Hair follicular keratinocyte (primary cell): ENCODE measurements at places on chromosomes 5 and 9. TPM values are rescaled to one million over a fixed set of nuclear protein-coding genes. Genes with fewer than 3 reads are reported as not detected.

The LRRTM2 gene
- 0.42 TPM in 1 of 2 replicates, not detected in the other for total RNA-seq

The PCDHA10 gene
- total RNA-seq = not detected in 2 replicates

The TERT gene
- not detected in 2 replicates for total RNA-seq

The CDKN2B gene
- 8.3 and 18.0 TPM in 2 replicates for total RNA-seq

The FAM221B gene
- total RNA-seq = not detected in 2 replicates

The IL9 gene
- not detected in 2 replicates for total RNA-seq

The NMUR2 gene
- not detected in 2 replicates for total RNA-seq

The MFAP3 gene
- total RNA-seq = 22.3 and 25.9 TPM in 2 replicates

The UBQLN1 gene
- total RNA-seq = 81.9 and 91.7 TPM in 2 replicates

The BAAT gene
- not detected in 2 replicates for total RNA-seq

The ADAMTSL1 gene
- total RNA-seq = 6.6 and 9.3 TPM in 2 replicates

The CTXN3 gene
- not detected in 2 replicates for total RNA-seq

The IRX2 gene
- 32.3 and 41.1 TPM in 2 replicates for total RNA-seq

The C9orf153 gene
- total RNA-seq = not detected in 2 replicates

The PCDHA9 gene
- not detected in 2 replicates for total RNA-seq

The ZNF462 gene
- 8.0 and 9.5 TPM in 2 replicates for total RNA-seq

The SLC35A4 gene
- total RNA-seq = 37.6 and 43.4 TPM in 2 replicates

The STKLD1 gene
- total RNA-seq = 0.19 TPM in 1 of 2 replicates, not detected in the other

The HMCN2 gene
- not detected in 2 replicates for total RNA-seq

The TYRP1 gene
- not detected in 2 replicates for total RNA-seq
